Activated CD4-positive, alpha-beta memory T cell treated with anti-CD3 and anti-CD28 coated beads, Interleukin-2, amount 10 ng/mL, durations not matched to agents 7 days and 5 days (primary cell): ENCODE measurements at places on chromosomes 3 and 15. TPM values are rescaled to one million over a fixed set of nuclear protein-coding genes. Genes with fewer than 3 reads are reported as not detected.

GRCh38 chr3:115160295-115160694 lies 13.2 kb upstream of the ZBTB20 start:
- no peaks in the 10 kb centered on the region for H3K36me3 ChIP-seq
- no peaks in the 10 kb centered on the region for H3K27me3 ChIP-seq
- peaks cover 32% of the 10 kb centered on the region for H3K4me1 ChIP-seq
- DNase-seq = no peak

- peaks cover 1% of the 10 kb centered on the region for H3K36me3 ChIP-seq
- H3K4me3 ChIP-seq = no peak overlapping the region
- DNase-seq = no peak
- no peak overlapping the region for H3K27ac ChIP-seq
- peaks cover 38% of the 10 kb centered on the region for H3K4me1 ChIP-seq
Observed at GRCh38 chr15:101458158-101458900, 31.2 kb downstream of the PCSK6 start.

GRCh38 chr3:29279806-29280205 lies 1.1 kb upstream of the RBMS3 start:
- peaks cover 2% of the 10 kb centered on the region for H3K27me3 ChIP-seq
- no peaks in the 10 kb centered on the region for H3K36me3 ChIP-seq
- H3K4me3 ChIP-seq = no peak overlapping the region

GRCh38 chr3:98778852-98779413 lies 15.8 kb downstream of the ST3GAL6 start:
- no peak for DNase-seq
- no peaks in the 10 kb centered on the region for H3K4me1 ChIP-seq
- H3K4me3 ChIP-seq = no peak overlapping the region

GRCh38 chr15:95284492-95284891 lies 1046.0 kb upstream of the NR2F2 start:
- peaks cover 14% of the 10 kb centered on the region for H3K4me1 ChIP-seq
- peaks cover 3% of the 10 kb centered on the region for H3K27me3 ChIP-seq
- H3K36me3 ChIP-seq = no peaks in the 10 kb centered on the region
- H3K27ac ChIP-seq = peak overlapping the region; percentile 17
- no peak for DNase-seq

DNA sequence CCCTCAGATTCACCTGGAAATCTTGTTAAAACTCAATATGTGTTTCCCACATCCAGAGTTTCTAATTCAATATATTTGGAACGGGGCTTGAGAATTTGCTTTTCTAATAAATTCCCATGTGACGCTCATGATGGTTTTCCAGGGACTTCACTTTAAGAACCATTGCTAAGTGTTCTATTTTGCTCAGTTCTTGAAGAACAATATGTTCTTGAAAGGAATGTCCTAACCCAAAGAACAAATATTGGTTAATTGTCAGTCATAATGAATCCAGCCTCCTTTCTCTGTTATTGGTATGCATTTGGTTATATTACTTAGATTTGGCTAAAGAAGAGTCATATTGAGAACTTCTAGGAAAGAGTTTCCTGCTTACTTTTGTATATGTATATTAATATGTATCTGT lies 4.4 kb upstream of the PLSCR2 start:
- H3K27me3 ChIP-seq = peaks cover 10% of the 10 kb centered on the region
- no peak overlapping the region for H3K4me3 ChIP-seq
- no peaks in the 10 kb centered on the region for H3K36me3 ChIP-seq

DNA sequence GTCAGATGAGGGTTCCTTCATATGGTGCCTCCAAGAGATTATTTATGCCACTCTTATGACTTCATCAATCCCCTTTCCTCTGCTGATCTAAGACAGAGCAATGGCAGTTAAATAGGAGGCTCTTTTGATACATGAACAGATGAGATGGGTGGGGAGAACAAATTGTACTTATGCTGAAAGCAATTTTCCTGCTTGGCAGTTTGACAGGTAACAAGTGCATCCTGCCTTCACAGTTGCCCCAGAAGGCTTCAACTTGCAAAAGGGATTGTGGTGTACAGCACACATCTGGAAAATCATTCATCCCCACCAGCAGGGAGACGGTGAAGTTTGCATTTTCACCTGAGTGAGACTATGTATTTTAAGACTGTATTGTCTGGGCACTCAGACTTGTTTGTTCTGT lies 27.3 kb downstream of the ENTPD3 start:
- no peaks in the 10 kb centered on the region for H3K36me3 ChIP-seq
- no peak overlapping the region for H3K27ac ChIP-seq
- H3K4me1 ChIP-seq = no peaks in the 10 kb centered on the region

DNA sequence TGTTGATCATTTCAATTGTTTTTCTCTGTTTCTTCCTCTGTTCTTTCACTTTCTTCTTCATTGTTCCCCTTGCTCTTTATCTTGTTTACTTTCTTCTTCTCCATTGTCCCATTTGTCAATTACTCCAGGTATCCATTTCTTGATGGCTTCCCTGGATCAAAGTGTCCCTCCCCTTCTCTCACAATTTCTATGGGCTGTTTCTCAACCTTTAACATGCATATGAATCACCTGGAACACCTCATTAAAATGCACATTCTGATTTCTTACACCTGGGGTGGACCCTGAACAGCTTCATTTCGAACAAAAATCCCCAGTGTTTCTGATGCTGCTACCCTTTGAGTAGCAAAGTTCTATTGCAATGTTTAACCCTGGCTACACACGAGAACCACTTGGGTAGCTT lies 454.8 kb downstream of the EPHA6 start:
- no peaks in the 10 kb centered on the region for H3K36me3 ChIP-seq
- no peak for DNase-seq
- H3K27me3 ChIP-seq = no peaks in the 10 kb centered on the region
- H3K4me1 ChIP-seq = no peaks in the 10 kb centered on the region
- no peak overlapping the region for H3K27ac ChIP-seq

- H3K27me3 ChIP-seq = no peaks in the 10 kb centered on the region
- no peak overlapping the region for H3K4me3 ChIP-seq
- H3K36me3 ChIP-seq = no peaks in the 10 kb centered on the region
- no peak overlapping the region for H3K27ac ChIP-seq
Observed at GRCh38 chr3:190252080-190252479, 70.2 kb downstream of the CLDN1 start.

DNA sequence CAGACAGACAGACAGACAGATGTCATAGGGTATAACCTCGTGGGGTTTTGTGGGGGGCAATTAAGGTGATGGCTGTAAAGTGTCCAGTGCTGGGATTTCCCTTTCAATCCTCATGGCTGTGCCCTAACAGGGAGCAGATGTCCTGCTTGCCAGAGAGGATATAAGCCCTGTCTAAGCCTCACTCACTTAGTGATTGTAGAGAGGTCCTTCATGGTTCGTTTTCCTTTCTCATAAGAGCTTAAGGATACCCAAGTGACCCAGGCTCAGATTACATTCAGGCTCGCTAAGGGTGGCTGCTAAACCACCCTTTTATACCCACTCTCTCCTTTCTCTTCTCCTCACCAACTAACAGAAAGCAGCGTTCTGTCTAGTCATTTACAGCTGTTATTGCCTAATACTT lies 19.2 kb downstream of the LYSMD2 start:
- no peaks in the 10 kb centered on the region for H3K27me3 ChIP-seq
- peaks cover 4% of the 10 kb centered on the region for H3K4me1 ChIP-seq
- H3K27ac ChIP-seq = no peak overlapping the region
- peaks cover 17% of the 10 kb centered on the region for H3K36me3 ChIP-seq

DNA sequence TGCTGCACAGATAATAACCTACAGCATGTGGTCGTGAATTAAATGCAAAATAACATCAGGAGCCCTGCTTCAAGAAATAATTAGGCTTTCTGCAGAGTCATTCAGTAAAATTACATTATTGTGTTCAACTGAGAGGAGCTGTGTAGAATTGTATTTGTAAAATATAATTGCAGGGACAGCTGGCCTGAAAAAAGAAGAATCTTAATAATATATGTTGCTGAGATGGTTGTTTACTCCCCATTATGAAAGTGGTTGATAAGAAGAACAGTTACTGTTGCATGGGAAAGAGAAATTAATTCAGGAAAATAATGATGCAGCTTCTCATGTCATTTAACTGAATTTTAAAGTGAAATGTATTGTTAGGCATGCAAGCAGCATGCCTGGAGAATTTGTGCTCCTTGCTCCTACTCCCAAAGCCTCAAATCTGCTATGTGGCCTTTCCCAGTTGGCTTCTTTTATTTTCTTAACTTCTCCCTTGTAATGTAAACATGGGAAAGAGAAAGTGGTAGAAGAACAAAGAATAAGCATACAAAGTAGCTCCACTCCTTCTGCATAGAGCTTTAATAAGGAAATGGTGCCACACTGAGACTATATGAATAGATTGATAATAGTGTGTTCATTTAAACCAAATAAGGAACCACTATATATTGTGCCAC lies 100.1 kb downstream of the VGLL3 start:
- H3K36me3 ChIP-seq = no peaks in the 10 kb centered on the region
- H3K27me3 ChIP-seq = no peaks in the 10 kb centered on the region
- no peak overlapping the region for H3K4me3 ChIP-seq
- no peak for DNase-seq
- no peaks in the 10 kb centered on the region for H3K4me1 ChIP-seq
- no peak overlapping the region for H3K27ac ChIP-seq

GRCh38 chr3:188693435-188693834 lies 478.3 kb upstream of the TPRG1 start:
- peaks cover 7% of the 10 kb centered on the region for H3K4me1 ChIP-seq
- H3K27ac ChIP-seq = no peak overlapping the region
- H3K27me3 ChIP-seq = peaks cover 2% of the 10 kb centered on the region
- no peak overlapping the region for H3K4me3 ChIP-seq
- DNase-seq = no peak

- peaks cover 2% of the 10 kb centered on the region for H3K27me3 ChIP-seq
- no peaks in the 10 kb centered on the region for H3K4me1 ChIP-seq
- H3K36me3 ChIP-seq = no peaks in the 10 kb centered on the region
Observed at GRCh38 chr3:131922356-131922755, 112.5 kb downstream of the CPNE4 start.

GRCh38 chr3:70519026-70519425 lies 206.6 kb upstream of the MDFIC2 start:
- H3K27me3 ChIP-seq = peaks cover 15% of the 10 kb centered on the region
- no peaks in the 10 kb centered on the region for H3K36me3 ChIP-seq
- H3K27ac ChIP-seq = no peak overlapping the region
- no peaks in the 10 kb centered on the region for H3K4me1 ChIP-seq
- H3K4me3 ChIP-seq = no peak overlapping the region

DNA sequence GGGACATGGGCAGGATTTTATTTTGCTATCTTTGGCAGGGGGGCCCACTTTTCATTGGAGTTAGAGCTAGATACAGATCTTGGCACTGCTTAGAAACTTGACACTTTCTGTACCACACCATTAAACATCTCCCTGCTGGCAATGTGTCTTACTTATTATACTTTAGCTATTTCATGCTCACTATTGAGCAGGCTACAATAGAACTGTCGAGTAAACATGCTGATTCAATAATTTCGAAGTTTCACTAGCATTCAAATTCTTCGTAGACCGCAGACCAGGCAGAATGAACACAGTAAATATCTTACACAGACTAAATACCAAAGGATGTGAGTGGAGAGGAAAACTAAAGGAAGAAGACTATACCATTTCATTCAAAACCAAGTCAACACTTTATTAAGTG lies 180.8 kb downstream of the UNC13C start:
- H3K27ac ChIP-seq = no peak overlapping the region
- H3K4me3 ChIP-seq = no peak overlapping the region
- H3K36me3 ChIP-seq = no peaks in the 10 kb centered on the region
- no peak for DNase-seq
- no peaks in the 10 kb centered on the region for H3K27me3 ChIP-seq
- no peaks in the 10 kb centered on the region for H3K4me1 ChIP-seq

DNA sequence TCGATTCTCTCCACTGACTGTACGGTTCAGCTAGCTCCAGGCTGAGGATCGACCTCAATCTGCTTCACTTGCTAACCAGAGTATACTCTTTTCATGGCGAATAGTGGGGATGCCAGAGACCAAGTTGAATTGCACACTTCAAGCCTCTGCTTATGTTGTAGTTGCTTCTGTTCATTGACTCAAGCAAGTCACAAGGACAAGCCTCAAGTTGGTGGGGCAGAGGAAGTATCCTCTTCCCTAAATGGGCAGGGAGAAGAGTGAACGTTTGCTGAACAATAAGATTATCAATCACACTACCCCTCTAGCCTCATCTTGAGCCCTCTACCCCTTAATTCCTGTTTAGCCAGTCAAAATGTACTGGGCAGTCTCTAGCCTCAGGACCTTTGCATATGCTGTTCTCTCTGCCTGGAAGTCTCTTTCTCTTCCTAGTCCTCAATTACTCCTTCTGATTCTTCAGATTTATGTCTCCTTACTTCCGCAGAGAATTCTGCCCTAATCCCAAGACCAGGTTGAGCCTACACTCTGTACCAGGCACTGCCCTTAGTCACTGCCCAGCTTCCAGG lies 390.4 kb upstream of the PROK2 start:
- H3K27me3 ChIP-seq = peaks cover 26% of the 10 kb centered on the region
- H3K36me3 ChIP-seq = no peaks in the 10 kb centered on the region

DNA sequence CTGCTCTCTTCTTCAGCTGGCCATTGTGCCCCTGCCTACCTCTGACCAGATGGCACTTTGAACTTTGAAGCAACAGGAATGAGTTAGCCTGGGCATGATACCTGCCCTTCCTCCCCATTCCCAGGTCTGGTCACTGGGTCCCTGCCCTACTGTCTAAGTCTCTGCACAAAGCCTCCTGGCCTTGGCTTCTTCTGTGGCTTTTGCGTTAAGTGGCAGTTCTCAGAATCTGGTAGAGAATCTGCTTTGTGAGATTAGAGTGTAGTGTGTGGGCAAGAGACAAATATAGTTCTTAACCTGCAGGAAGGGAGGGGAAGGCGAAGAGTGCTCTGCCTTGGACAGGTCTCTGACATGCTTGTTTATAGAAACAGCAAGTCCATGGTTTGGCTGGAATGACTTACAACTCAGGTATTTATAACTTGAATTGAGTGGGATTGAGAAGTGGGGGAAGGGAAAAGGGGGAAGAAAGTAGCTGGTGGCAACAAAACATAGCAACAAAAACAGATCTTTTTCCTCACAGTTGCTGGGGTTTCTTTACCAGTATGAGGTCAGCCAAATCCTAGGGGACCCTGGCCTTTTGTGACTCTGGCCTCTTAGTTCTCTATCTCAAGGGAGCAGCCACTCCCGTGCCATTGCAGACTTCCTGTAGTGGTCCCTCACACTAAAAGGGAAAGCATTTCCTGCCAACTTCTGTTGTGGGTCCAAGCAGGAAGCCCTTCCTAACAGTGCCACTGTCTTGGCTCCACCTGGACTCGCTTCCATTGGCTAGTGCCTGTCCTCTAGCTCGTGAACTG lies 16.7 kb downstream of the MAPKBP1 start:
- peak; percentile 30 for DNase-seq
- peaks cover 53% of the 10 kb centered on the region for H3K4me1 ChIP-seq
- peak overlapping the region; percentile 70 for H3K27ac ChIP-seq

CNTN3 gene
- total RNA-seq = not detected

TMEM45A gene
- total RNA-seq = 1.3 TPM

CYB561D2 gene
- 37.1 TPM for total RNA-seq

CFAP91 gene
- not detected for total RNA-seq

IL16 gene
- 200 TPM for total RNA-seq

SCAANT1 gene
- total RNA-seq = not detected

PCCB gene
- 26.9 TPM for total RNA-seq

PCLAF gene
- total RNA-seq = 110 TPM

ERC2 gene
- not detected for total RNA-seq

SHQ1 gene
- 20.6 TPM for total RNA-seq

LEKR1 gene
- total RNA-seq = 1.4 TPM
